Fibroblast of the aortic adventitia (primary cell): ENCODE measurements at places on chromosomes 5 and 9. TPM values are rescaled to one million over a fixed set of nuclear protein-coding genes. Genes with fewer than 3 reads are reported as not detected.
A peak's percentile ranks its signal among the peaks of the same experiment; 100 is the strongest.

FAM169A gene
- under 0.01 and 0.16 TPM in 2 replicates for total RNA-seq

DNA sequence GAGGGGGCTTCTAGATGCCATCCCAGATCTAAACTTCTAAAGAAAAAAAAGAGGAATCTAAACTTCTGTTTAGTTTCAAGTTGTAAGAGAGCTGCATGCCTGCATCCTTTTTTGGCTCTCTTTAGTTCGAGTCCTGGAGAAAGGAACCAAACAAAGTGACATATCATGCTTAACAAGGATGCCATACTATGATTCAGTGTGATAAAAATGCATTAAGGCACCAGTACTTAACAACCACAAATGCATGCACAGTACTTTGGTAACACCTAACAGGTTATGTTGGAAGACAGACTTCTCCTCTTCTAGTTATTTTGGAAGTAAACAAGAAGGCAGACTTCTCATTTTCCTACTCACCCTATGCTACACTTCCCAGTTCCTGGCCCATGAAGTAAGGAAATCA is 27.3 kb downstream of the NME5 start:
- peak; percentile 25 for DNase-seq

DNA sequence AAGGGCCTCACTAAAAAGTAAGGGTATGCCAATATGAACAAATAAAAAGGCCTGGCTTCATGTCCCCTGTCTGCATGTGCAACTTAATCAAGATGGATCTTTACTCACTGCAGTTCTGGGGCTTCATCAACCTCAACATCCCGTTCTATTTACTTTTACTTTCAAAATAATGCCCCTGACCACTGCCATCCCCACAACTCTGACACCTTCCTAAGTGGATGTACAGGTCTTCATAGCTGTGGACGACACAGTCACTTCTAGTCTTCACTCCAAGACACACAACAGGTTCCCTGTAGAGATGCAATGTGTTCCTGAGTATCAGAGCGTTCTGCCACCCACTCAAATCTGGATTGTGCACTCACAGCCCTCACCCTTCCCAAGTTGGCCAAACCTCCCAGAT is 136.1 kb downstream of the ENC1 start:
- no peak for DNase-seq

GRCh38 chr5:177098470-177099141 is 11.9 kb downstream of the FGFR4 start:
- DNase-seq: no peak

DNA sequence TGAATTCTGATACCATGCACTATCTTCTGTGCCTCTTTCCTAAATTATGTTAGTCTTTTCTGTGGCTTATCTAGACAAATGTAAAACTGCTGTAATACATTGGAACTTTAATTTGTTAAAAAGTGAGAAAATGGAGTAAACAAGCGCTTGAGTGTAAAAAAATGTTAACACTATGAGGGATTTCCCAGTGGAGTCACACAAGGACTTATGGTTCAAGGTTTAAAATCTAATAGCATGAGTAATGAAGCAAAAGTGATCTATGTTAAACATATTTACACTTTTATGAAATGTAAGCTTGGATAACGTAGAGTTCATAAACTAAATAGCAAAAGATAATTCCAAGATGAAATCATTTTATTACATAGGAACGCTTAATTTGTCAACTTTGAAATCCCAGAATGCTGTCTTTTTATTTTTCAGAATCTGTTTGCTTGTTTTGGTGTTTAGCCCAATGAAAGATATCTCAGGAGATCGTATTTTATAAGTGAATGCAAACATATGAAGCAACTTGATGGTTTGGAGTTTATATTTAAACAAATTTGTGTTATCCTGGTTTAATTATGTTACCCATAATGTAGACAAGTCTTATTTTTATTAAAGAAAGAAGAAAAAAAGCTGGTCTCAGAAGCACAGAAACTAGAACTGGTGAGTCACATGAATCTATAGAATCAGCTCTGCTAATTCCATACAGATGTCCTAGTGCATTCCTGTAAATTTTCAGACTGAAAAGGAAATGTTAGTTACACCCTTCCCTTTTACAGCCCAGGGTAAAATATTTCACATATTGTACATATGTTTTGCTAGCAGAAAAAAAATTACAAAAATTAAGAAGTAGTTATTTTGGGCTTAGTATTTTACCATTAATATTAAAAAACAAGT is 34.2 kb upstream of the FBN2 start:
- DNase-seq: peak; percentile 44

DNA sequence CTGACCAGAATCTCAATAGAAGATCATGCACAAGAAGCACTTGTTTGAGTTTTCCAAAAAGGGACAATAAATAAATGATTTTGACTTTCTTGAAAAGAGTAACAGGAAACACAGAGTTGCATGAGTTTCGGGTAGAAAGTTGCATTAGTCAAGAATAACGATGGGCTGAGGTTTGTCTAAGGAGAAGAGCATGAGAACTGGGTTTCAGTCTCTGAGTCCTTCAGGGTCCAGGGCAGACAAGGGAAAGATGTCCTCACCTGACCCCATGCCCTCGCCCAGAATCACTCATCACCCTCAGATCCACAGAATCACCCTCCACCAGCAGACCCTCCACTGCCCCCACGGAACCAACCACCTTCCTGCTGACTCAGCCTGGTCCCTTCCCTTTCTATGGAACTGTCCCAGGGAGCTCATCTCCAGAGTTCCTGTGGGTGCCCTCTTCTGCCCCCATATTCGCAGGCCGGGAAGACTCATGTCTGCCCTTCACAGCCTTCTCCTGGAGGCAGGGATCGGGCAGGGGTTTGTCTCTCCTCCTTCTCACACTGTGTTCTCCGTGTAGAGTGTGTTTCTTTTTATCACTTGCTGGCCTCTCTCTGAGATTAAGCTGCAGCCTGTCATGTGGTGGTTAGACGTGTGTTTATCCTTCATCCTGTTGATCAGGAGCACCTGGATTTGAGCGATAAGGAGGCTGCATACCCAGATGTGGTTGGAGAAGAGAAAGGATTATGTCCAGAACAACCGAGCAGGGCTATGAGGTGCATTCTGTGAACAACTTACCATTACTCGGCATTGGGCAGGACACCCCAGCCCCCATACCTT is 442.6 kb downstream of the MAT2B start:
- DNase-seq: no peak

- DNase-seq: no peak
Observed at GRCh38 chr5:17928581-17928981, 294.3 kb downstream of the TAF11L14 start.

DNA sequence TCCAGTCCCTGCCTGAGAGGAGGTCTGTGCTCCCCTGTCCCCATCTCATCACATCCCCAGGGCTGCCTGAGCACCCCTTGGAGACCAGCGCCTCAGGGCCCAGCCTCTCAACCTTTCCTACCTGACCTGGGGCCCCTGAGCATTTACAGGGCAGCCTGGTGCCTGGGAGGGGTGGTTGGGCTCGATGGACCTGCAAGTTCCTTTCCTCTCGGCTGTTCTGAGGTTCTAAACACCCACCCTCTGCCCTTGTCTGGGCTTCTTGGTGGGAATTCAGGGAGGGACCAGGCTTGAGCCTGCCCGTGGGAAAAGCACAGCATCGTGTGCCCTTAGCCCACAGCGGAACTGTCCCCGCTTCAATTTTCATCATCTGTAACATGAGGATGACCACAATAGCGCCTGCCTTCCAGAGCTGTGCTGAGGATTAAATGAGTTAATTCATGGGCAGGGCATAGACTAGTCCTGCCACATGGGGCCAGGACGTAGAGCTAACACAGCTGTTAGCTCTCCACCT is 91.0 kb upstream of the SH3PXD2B start:
- DNase-seq: no peak

DNA sequence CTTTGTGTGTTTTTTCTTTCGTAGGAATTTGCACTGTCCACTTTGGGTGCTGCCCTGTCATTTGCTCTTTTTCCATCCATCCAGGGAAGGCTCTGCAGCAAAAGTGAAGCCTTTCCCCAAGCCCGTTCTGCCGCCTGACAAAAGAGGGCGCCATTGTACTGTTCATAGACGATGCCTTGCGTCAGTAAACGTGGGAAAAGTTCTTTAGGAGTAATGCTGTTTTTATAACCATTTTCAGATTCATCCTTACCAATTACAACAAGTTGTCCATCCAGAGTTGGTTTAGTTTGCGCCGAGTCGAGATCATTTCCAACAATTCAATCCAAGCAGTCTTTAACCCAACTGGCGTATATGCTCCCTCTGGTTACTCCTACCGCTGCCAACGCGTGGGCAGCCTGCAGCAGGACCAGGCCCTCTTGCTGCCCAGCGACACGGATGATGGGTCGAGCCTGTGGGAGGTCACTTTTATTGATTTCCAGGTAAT is 34.3 kb upstream of the RPS23 start:
- peak; percentile 92 for DNase-seq

PFN3 gene
- total RNA-seq: not detected in 2 replicates

DNA sequence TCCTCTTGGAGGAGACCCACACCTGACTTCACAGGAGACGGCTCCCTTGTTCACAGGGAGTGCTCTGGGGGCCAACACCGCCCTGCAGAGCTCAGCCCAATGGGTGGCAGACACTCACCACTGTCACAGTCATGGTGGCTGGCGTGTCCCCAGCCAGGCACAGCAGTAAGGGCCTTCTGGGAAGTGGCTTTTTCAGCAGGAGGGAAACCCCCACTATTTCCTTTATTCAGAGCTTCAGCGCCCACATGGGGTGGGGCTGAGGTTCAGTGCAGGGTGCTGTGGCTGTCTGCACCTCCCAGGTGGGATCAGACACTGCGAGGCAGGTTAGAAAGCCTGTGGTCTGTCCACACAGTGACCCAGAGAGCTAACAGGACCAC is 3.6 kb upstream of the SNAPC4 start:
- no peak for DNase-seq

DNA sequence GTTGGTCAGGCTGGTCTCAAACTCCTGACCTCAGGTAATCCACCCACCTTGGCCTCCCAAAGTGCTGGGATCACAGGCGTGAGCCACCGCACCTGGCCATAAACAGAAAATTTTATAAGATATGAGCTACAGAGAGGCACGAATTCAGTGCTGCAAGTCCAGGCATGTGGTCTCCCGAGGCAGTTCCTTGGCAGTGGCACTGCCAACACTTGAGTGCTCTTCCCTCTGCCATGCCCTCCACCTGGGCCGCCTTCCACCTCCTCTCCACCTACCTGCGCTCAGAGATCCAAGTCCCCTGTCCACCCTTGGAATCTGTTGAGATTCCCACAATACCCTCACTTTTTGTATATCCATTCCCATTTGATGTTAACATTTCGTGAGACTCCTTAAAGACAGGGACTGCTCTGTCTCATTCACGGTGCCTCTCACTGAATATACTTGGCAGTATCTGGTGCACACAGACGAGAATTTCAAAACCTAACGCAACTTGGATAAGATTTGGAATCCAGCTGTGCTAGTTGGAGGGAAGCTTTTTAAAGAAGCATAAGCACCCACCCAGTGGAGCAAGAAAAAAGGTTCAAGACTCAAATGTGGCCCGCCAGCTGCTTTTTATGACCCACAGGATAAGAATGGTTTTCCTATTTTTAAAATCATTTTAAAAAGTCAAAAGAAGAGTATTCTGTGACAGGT is 68.3 kb downstream of the DCP2 start:
- DNase-seq: no peak

DNA sequence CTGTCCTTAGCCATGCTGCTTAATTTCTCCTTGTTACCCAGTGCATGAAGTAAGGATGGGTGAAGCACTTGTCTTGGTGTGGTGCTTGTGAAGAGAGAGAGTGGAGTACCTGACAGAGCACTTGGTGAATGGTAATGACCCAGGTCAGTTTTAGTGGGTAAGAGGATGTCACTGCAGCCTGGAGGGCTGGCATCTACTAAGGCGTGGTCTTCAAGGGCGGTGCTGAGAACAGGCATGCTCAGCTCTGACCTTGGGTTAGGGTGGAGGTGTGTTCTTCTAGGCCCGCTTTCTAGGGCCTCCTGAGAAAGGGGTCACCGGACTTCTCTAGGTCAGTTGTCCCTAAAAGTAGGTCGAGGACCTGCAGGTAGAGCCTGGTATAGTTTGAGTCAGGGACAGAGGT is 25.7 kb downstream of the SH3GL2 start:
- no peak for DNase-seq

- DNase-seq: no peak
Observed at GRCh38 chr9:34689116-34689470, 2.0 kb downstream of the CCL19 start.

DNA sequence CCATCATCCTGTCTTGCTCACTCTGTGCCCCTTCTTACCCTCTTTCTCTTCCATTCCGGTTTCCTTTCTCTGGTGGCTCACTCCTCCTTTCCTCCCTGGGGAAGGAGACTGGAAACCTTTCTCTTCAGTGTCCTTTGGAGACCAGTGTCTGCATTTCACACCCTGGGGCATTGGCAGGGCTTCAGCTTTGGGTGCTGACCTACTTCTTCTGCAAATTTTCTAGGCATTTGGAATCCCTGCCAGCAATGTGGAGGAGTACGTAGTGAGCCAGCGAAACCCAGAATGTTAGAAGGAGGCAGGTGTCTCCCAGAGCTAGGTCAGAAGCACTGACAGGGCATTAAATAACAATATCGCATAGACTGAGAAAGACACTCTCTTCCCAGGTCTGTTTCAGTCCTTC is 122.2 kb downstream of the SLC28A3 start:
- DNase-seq: no peak

GRCh38 chr5:55894135-55894534 is 43.0 kb downstream of the IL31RA start:
- DNase-seq: no peak

- no peak for DNase-seq
Observed at GRCh38 chr5:42745856-42746255, 10.8 kb upstream of the CCDC152 start.

NKD2 gene
- 0.81 TPM in 1 of 2 replicates, not detected in the other for total RNA-seq

SLCO4C1 gene
- total RNA-seq: 0.09 TPM in 1 of 2 replicates, not detected in the other

- peak; percentile 100 for DNase-seq
Observed at GRCh38 chr9:76603448-76603895, 144.5 kb downstream of the GCNT1 start.

DAB2IP gene
- total RNA-seq: 11.4 and 17.4 TPM in 2 replicates

GRCh38 chr5:23158179-23158578 is 305.0 kb upstream of the CDH12 start:
- DNase-seq: no peak

GRCh38 chr5:98248949-98249348 is 524.5 kb upstream of the RGMB start:
- peak; percentile 97 for DNase-seq

GRCh38 chr5:22708770-22709328 is 144.3 kb downstream of the CDH12 start:
- no peak for DNase-seq

DIRAS2 gene
- total RNA-seq: 1.6 TPM in 1 of 2 replicates, not detected in the other

SLCO6A1 gene
- total RNA-seq: not detected in 2 replicates

SLC1A3 gene
- total RNA-seq: 3.7 and 4.1 TPM in 2 replicates

CATSPER3 gene
- 0.09 TPM in 1 of 2 replicates, not detected in the other for total RNA-seq

GRCh38 chr9:81574405-81574804 is 114.9 kb downstream of the TLE1 start:
- peak; percentile 43 for DNase-seq

GRCh38 chr5:135446615-135447014 is 533 bp downstream of the DCANP1 start:
- DNase-seq: no peak

LRRC19 gene
- total RNA-seq: not detected in 2 replicates
